ENCODE measurements at places on chromosomes 1 and 21.

DNA sequence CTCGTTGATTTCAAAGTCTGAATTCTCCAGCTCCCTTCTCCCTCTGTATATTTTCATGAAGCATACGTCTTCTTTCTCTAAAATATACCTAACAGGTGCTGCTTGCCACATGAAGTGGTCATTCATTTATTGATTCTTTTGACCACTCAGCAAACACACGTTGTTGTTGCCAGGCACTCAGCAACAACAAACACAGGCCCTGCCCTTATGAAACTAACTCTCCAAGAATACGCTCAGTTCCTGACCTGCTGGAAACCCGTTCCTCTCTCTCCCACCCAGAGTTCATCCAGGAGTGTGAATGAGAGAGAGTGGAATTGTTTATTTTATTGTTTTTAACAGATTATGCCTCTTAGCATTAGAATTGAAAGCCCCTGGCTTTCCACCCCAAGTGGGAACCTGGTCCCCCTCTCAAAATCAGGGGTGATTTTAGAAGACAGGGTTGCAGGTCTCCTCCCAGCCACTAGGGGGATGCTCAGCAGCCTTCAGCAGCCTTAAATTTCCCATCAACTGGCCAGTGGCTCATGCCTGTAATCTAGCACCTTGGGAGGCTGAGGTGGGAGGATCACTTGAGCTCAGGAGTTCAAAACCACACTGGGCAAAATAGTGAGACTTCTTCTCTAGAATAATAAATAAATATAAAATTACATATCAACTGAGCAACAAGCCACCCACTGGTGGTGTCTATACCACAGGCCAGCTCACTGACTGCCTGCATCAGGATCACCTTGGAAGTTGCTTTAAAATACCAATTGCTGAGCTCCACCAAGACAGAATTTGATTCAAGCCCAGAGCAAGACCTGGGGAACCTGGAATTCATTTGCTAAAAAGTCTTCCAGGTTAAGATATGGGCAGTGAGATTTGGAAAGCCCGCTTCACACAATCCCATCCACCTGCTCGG, 181.0 kb upstream of the KLHDC7A start:
- H3K27ac ChIP-seq: no peak overlapping the region
- peaks cover 19% of the 10 kb centered on the region for H3K27me3 ChIP-seq
- H3K36me3 ChIP-seq: no peaks in the 10 kb centered on the region
- H3K4me1 ChIP-seq: no peaks in the 10 kb centered on the region
- no peak for DNase-seq

GRCh38 chr1:11664336-11665065, 501 bp downstream of the FBXO6 start:
- peak overlapping the region; percentile 74 for H3K4me3 ChIP-seq
- DNase-seq: peak; percentile 46
- no peaks in the 10 kb centered on the region for H3K27me3 ChIP-seq
- H3K27ac ChIP-seq: peak overlapping the region; percentile 71
- peaks cover 24% of the 10 kb centered on the region for H3K36me3 ChIP-seq

DNA sequence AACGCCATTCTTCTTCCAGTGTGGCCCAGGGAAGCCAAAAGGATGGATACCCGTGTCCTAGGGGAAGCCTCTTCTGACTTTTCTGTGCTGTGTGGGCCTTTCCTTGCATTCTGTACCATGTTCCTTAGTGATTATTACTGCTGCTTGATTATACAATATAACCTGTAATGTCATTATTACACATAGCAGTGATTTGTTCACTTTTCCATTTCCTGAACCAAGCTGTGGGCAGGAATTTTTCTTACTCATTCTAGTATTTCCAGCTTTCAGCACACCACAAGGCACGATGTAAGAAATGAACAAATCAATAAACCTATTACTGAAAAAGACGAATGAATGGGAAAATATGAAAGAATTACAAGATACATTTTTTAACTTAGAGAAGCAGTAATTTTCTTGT, 8.4 kb upstream of the USP33 start:
- no peak for DNase-seq
- no peak overlapping the region for H3K27ac ChIP-seq
- H3K27me3 ChIP-seq: no peaks in the 10 kb centered on the region
- no peaks in the 10 kb centered on the region for H3K4me1 ChIP-seq

DNA sequence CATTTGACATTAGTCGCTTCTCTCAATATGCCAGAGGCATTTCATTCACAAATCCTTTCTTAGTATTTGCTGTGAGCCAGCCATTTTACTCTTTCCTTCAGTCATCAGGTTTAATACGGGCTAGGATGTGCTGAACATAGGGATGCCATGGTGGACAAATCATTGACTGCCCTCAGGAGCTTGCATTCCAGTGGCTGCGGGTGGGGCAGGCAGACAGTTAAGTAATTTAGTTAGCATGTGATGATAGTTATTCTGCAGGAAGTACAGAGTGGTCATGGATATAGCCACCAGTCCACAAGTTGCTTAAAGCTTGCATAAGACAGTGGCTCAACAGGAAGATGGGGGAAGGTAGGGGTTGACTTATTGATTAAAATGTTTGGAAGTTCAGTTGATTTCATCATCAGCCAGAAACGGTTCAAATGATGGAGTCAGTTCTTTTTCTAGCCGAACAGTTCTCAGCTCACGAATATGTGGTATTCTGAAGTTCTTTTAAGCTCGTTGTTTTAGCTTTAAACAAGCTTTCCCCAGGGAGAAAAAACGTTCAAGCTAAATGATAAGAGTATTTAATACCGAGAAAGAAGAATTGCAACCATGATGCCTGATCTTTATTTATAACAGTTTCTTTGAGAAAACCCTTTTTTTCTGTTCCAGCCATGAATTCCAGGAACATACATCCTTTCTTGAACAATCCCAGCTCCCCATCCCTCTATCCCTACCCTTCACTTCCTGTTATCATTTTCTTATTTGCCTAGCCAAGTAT, 1.4 kb downstream of the SLC22A15 start:
- peaks cover 50% of the 10 kb centered on the region for H3K27me3 ChIP-seq
- H3K4me1 ChIP-seq: no peaks in the 10 kb centered on the region
- no peak for DNase-seq
- no peaks in the 10 kb centered on the region for H3K36me3 ChIP-seq
- H3K4me3 ChIP-seq: no peak overlapping the region

GRCh38 chr21:42102076-42102475, 31.0 kb downstream of the UMODL1 start:
- no peaks in the 10 kb centered on the region for H3K4me1 ChIP-seq
- H3K27me3 ChIP-seq: no peaks in the 10 kb centered on the region
- no peak for DNase-seq
- no peak overlapping the region for H3K4me3 ChIP-seq
- no peaks in the 10 kb centered on the region for H3K36me3 ChIP-seq
- H3K27ac ChIP-seq: no peak overlapping the region

- H3K4me1 ChIP-seq: peaks cover 13% of the 10 kb centered on the region
- no peaks in the 10 kb centered on the region for H3K27me3 ChIP-seq
- DNase-seq: no peak
- H3K4me3 ChIP-seq: no peak overlapping the region
- H3K27ac ChIP-seq: no peak overlapping the region
Measured at GRCh38 chr1:224747578-224747977, 131.5 kb downstream of the CNIH3 start.

GRCh38 chr1:4957027-4957426, 302.6 kb downstream of the AJAP1 start:
- H3K27me3 ChIP-seq: no peaks in the 10 kb centered on the region
- no peaks in the 10 kb centered on the region for H3K4me1 ChIP-seq
- no peak for DNase-seq
- no peak overlapping the region for H3K4me3 ChIP-seq

DNA sequence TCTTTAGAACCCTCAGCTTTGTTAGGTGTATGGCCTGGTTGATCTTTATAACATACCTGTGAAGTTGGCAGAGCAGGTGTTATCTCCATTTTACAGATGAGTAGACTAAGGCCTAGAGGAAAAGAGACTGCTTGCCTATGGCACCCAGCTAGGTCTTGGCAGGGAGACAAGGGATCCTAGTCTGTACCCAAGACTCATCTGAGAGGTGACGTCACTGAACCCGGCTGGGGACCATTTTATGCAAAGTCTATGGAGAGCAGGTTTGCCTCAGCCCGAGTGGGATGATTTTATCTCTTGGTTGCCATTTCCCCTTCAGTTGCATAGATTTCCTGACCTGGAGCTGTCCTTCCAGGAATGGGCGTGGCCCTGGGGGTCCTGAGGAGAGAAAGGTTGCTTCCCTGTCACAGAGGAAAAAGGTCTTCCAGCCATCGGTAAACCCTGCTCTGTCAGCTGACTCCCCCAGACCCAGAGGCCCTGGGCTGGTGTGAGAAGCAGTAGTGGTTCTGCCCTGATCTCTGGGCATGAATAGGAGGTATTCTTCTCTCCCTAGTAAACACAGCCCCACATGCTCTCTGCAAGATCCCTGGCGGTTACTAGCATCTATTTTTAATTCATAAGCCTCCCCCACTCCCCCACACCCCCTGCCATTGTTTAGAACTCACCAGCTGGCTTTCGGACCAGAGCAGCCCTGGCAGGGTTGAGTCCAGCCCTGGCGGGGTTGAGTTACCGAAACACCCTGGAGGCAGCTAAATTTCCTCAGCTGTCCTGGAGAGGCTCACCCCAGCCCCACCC, 19.6 kb downstream of the TMCC2 start:
- peak; percentile 85 for DNase-seq
- peak overlapping the region; percentile 84 for H3K27ac ChIP-seq
- peaks cover 90% of the 10 kb centered on the region for H3K4me1 ChIP-seq

GRCh38 chr1:47709019-47709871, 271.4 kb downstream of the FOXD2 start:
- peaks cover 11% of the 10 kb centered on the region for H3K27me3 ChIP-seq
- H3K36me3 ChIP-seq: no peaks in the 10 kb centered on the region
- peaks cover 11% of the 10 kb centered on the region for H3K4me1 ChIP-seq
- DNase-seq: no peak
- no peak overlapping the region for H3K27ac ChIP-seq
- peak overlapping the region; percentile 66 for H3K4me3 ChIP-seq

DNA sequence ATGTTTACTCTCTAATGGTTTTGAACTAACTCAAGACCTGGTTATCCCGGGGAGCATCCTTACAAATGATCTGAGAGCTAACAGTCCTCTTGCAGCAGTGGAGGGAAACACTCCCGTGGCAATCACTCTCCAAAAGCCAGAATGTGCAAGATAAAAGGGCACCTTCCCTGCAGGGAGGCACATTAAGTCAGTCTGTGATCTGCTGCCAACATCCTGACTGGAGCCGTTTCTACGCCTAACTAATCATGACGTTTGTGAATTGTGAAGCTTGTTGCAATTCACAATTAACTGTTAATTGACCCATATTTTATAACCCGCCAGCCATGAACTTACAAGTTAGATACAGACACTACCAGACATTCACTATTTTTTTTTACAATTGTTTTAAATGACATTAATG, 52.1 kb upstream of the LGALS8 start:
- DNase-seq: no peak
- no peaks in the 10 kb centered on the region for H3K36me3 ChIP-seq
- no peak overlapping the region for H3K27ac ChIP-seq
- no peaks in the 10 kb centered on the region for H3K27me3 ChIP-seq
- no peaks in the 10 kb centered on the region for H3K4me1 ChIP-seq

GRCh38 chr1:15620155-15620545, 2.9 kb downstream of the DDI2 start:
- H3K27me3 ChIP-seq: no peaks in the 10 kb centered on the region
- peak overlapping the region; percentile 83 for H3K4me3 ChIP-seq
- H3K36me3 ChIP-seq: no peaks in the 10 kb centered on the region
- no peak for DNase-seq
- H3K27ac ChIP-seq: peak overlapping the region; percentile 99

DNA sequence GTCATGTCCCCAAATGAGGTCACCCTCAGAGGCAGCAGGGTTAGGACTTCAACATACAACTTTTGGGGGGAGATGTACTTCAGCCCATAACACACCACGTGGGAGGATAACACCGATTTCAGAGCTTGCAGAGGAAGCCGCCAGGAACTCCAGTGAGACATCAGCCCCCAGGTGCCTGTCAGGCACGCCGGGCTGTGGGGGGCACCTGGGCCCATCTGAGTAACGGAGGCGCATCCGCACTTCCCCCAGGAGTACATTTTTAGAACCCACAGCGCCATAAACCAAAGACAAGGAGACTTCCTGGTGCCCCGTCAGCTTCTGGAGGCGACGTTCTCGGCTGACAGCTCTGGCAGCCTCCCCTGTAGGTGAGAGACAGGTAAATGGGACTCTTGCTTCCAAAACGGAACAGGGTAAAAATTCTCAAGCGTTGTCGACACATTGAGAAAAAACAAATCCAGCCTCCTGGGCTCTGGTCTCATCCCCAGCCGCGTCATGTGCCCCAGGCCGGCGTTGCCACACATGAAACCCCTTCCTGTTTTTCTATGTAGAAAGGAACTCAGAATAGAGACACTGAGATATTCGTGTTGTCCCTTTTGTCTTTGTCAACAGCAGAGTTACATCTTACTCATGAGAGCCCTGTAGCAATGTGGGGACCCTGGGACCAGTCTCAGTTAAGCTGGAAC, 93.3 kb downstream of the PDE9A start:
- DNase-seq: no peak
- H3K27me3 ChIP-seq: peaks cover 20% of the 10 kb centered on the region
- no peaks in the 10 kb centered on the region for H3K4me1 ChIP-seq
- H3K4me3 ChIP-seq: no peak overlapping the region
- no peaks in the 10 kb centered on the region for H3K36me3 ChIP-seq

- H3K4me3 ChIP-seq: peak overlapping the region; percentile 72
- no peaks in the 10 kb centered on the region for H3K27me3 ChIP-seq
- DNase-seq: no peak
Measured at GRCh38 chr1:58902830-58903513, 119.1 kb upstream of the JUN start.

DNA sequence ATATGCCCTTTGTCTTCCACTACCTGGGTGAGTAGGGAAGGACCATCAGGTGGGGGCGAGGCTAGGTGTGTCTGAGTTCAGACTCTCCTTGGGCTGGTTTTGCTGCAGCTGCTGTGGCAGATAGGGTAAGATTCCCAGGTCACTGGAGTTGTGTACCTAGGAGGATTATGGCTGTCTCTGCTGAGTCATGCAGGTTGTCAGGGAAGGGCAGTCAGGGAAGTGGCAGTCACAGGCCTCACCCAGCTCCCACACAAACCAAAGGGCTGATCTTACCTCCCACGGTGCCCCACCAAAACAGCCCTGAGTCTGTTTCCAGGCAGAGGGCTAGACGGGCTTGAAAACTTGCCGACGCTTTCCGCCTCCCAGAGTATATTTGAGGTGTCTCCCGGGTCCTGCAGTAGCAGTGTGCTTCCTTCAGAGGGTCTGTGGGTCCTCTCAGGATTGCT, 201.6 kb upstream of the PLXNA2 start:
- H3K4me3 ChIP-seq: no peak overlapping the region
- no peak for DNase-seq
- H3K27ac ChIP-seq: no peak overlapping the region
- no peaks in the 10 kb centered on the region for H3K27me3 ChIP-seq

- H3K4me1 ChIP-seq: no peaks in the 10 kb centered on the region
- no peak overlapping the region for H3K4me3 ChIP-seq
- no peaks in the 10 kb centered on the region for H3K27me3 ChIP-seq
- no peak for DNase-seq
Measured at GRCh38 chr1:2638466-2639115, 5.8 kb upstream of the MMEL1 start.

DNA sequence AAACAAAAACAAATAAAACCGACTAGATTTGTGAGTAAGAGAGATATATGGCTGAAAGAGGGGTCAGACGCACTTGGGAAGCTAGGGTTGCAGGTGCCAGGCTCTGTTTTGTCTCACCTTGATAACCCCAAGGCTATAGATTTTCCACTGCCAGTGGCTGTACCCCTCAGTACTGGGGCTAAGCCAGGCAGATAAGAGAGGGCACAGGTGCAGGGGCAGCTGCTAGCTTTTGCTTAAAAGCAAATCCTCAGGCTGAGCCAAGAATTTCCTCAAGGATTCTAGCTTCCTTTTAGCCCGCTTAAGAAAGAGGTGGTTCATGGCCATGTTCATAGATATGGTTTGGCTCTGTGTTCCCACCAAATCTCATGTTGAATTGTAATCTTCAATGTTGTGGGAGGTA, 57.9 kb downstream of the OVGP1 start:
- no peak for DNase-seq
- H3K27me3 ChIP-seq: peaks cover 20% of the 10 kb centered on the region
- H3K27ac ChIP-seq: no peak overlapping the region

All from psoas muscle (tissue), 8 donors.